Stimulated activated memory B cell treated with anti-CD40 and anti-IgM and Interleukin-4, amounts not matched to agents 10 μg/mL and 1 μg/mL and 100 μg/mL, for 72 hours (primary cell): ENCODE measurements at places on chromosomes 2 and 18.

DNA sequence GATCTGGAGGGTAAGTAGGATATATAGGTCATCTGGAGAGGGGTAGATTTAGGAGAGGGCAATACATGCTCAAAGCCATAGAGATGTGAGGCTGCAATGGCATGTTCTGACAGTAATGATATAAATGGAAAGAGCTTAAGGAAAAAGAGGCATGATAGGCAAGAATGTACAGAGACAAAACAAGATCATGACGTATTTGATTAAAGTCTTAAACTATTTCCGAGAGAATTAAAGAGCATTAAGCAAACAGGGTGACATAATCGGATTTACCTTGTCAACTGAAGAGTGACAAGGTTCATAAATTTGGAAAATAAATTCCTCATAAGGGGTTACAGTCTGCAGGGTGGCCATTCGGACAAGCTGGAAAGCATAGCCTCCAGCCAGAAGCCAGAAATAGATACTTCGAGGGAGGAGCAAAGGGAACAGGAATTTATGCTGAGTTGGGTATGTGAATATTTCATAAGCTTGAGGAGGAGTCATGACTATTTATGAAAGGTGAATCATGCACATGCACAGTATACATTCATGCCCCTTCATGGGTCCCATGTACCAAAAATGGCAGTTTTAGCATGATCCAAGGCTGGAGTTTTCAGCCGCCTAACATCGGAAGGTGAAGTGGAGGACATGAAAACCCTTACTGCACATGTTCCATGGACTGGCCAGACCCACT is 396.2 kb upstream of the VWC2L start:
- ATAC-seq: no peak

- no peak for ATAC-seq
These were observed 19.8 kb downstream of the ORC2 start for GRCh38 chr2:200943527-200944105.

DNA sequence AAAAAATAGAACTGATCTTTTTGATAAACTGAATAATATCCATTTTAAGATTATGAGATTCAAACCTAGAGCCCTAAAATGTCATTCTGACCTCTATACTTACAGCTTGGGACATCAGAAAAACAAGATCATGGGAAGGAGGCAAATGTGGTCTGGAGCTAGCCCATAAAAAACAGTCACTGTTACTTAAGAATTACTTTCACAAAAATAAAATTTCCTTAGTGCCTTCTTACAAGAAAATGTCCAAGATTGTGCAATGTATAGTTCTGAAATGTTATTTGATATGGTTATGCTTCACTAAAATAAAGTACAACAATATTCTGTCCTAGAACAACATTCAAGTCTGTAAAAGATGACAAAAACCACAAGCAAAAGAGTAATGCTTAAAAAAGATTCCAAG is 247.6 kb downstream of the DYM start:
- no peak for ATAC-seq

- ATAC-seq: no peak
These were observed 501.2 kb upstream of the LRRTM4 start for GRCh38 chr2:78023356-78023755.

DNA sequence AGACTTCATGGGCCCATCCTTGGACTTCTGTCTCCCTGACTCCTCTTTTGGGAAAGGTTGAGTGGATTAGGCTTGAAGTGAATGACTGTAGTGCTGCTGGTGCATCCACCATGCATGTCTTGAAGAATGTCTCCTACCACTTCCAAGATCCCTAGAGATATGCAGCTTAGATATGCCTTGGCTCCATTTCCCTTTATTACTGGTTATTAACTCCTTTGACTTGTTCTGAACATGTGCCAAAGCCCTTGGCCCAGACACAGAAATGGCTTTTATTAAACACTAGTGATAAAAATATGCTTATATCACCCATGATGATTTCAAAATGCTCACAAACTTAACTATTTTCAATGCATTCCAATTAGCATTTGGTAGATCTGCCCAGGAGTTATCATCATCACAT is 90.0 kb upstream of the SLC14A2 start:
- no peak for ATAC-seq

- no peak for ATAC-seq
These were observed 29.4 kb downstream of the RHBDD1 start for GRCh38 chr2:226865273-226865672.

- ATAC-seq: no peak
These were observed 86.7 kb downstream of the SPATS2L start for GRCh38 chr2:200393191-200393590.

GRCh38 chr2:161775971-161776370 is 151.8 kb downstream of the SLC4A10 start:
- no peak for ATAC-seq

GRCh38 chr18:66900837-66901236 is 296.9 kb upstream of the CDH19 start:
- ATAC-seq: no peak
